Dermis lymphatic vessel endothelial cell (primary cell): ENCODE measurements at places on chromosomes 2 and 18. TPM values are rescaled to one million over a fixed set of nuclear protein-coding genes. Genes with fewer than 3 reads are reported as not detected.

The SLC8A1 gene
- total RNA-seq = 0.69 and 1.5 TPM in 2 replicates

The MAL gene
- not detected in 2 replicates for total RNA-seq

The NT5C1B gene
- not detected in 2 replicates for total RNA-seq

The TEX44 gene
- total RNA-seq = not detected in 2 replicates

The RFX8 gene
- 0.11 and 0.17 TPM in 2 replicates for total RNA-seq

The SLC14A1 gene
- not detected in 2 replicates for total RNA-seq

The TBC1D8 gene
- total RNA-seq = 89.3 and 99.4 TPM in 2 replicates

The CD8B2 gene
- total RNA-seq = not detected in 2 replicates

The IL37 gene
- total RNA-seq = not detected in 2 replicates

The ZSCAN30 gene
- total RNA-seq = 8.6 and 9.0 TPM in 2 replicates

The ADGRF3 gene
- total RNA-seq = under 0.01 and 0.09 TPM in 2 replicates

The SFXN5 gene
- total RNA-seq = 10.5 and 11.1 TPM in 2 replicates

The CRYBA2 gene
- not detected in 2 replicates for total RNA-seq

The RUFY4 gene
- total RNA-seq = not detected in 2 replicates

The XDH gene
- total RNA-seq = not detected in 2 replicates

The FABP1 gene
- not detected in 2 replicates for total RNA-seq

The PASK gene
- 5.9 and 27.3 TPM in 2 replicates for total RNA-seq

The POTEI gene
- total RNA-seq = 0.17 and 0.98 TPM in 2 replicates

The CCDC74A gene
- total RNA-seq = 1.0 and 10.6 TPM in 2 replicates

The HNMT gene
- 4.0 and 4.4 TPM in 2 replicates for total RNA-seq

The HRH4 gene
- total RNA-seq = not detected in 2 replicates

The RAX gene
- total RNA-seq = not detected in 2 replicates

The BMP10 gene
- not detected in 2 replicates for total RNA-seq

The TGFA gene
- total RNA-seq = 7.1 and 12.2 TPM in 2 replicates

The FRZB gene
- total RNA-seq = 0.43 TPM in 2 replicates

The MARS2 gene
- 4.1 and 6.3 TPM in 2 replicates for total RNA-seq

The ALKAL2 gene
- not detected in 2 replicates for total RNA-seq

The C2orf80 gene
- total RNA-seq = not detected in 2 replicates

The GATA6 gene
- 0.17 and 0.33 TPM in 2 replicates for total RNA-seq

The MSGN1 gene
- total RNA-seq = not detected in 2 replicates

The CD226 gene
- 1.2 and 1.5 TPM in 2 replicates for total RNA-seq

The DAPL1 gene
- total RNA-seq = not detected in 2 replicates

The ANKRD29 gene
- 2.5 and 6.2 TPM in 2 replicates for total RNA-seq

The FOXI3 gene
- not detected in 2 replicates for total RNA-seq

The RASGRP3 gene
- 234 and 289 TPM in 2 replicates for total RNA-seq
